ENCODE measurements at places on chromosomes 2 and 18.

GRCh38 chr2:183224948-183225347 lies 100.7 kb downstream of the NUP35 start:
- no peak for DNase-seq

GRCh38 chr2:163709270-163709669 lies 26.5 kb downstream of the FIGN start:
- no peak for DNase-seq

DNA sequence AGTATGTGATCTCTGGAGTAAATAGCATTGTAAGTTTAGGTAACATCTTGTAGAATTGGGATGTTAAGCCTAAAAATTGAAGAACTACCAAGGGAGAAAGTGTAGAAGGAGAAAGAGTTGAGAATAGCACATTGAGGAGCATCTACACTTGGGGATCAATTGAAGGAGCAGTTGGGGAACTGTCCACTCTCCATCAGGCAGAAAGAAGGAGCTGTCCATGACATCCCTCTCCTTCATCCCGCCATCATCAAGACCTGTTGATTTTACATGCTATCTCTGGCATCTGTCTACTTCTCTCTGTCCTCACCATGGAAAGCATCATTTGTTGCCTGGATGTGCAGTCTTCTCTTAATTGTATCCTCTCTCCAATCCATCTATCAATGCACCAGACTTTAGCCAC lies 87.8 kb downstream of the CCDC141 start:
- DNase-seq: no peak

- no peak for DNase-seq
Observed at GRCh38 chr18:11323359-11323819, 174.0 kb upstream of the PIEZO2 start.

DNA sequence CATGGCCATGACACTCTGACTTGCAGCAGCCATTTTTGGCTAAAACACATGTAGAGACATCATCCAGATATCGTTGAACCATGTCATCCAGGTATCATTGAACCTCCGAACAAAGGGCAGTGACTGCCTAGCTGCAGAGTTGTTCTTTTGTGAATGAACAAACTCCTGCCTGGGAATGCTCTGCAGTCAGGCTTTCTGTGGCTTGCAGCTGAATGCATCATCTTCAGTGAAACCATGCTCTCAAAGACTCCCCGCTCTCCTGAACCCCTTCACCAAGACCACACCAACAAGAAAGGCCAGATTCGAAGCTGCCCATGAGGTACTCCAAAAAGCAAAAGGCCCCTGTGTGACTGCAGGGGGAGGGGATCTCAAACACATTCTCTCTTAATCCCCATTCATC lies 118.8 kb downstream of the ACTR3 start:
- DNase-seq: no peak

- no peak for DNase-seq
Observed at GRCh38 chr2:195392446-195393336, 264.3 kb upstream of the SLC39A10 start.

GRCh38 chr2:177187631-177188312 lies 24.8 kb upstream of the HNRNPA3 start:
- DNase-seq: no peak

- DNase-seq: no peak
Observed at GRCh38 chr18:48948112-48949049, 2.4 kb downstream of the SMAD7 start.

- DNase-seq: no peak
Observed at GRCh38 chr2:133459590-133459989, 108.7 kb downstream of the NCKAP5 start.

- no peak for DNase-seq
Observed at GRCh38 chr18:35672897-35673296, 91.4 kb downstream of the GALNT1 start.

DNA sequence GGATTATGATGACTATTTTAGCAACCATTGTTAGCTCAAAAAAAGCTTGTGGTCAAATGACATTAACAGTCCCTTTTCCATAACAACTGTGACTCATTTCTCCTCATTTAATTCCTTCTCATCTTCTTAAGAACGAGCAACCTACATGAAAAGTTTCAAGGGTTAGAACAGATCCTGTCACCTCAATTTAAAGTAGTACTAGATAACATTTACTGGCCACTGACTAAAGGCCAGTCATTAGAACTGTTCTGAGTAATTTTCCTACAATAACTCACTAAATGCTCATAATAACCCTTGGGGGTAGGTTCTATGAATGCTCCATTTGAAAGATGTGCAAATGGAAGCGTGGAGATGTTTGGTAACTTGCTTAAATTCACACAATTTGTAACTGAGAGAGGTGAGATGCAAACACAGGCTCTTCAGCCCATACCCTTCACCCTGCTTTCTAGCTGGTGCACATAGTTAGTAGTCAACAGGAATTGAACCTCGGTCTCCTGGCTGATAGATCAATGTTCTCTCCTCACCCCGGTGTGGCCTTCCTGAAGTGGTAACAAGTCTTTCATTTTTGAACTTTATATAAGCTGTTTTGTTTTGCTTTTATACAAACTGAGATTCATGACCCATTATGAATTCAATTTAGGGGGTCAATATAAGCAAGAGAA lies 212.5 kb downstream of the SETBP1 start:
- DNase-seq: no peak

Measured in stimulated activated CD8-positive, alpha-beta memory T cell treated with anti-CD3 and anti-CD28 coated beads, Interleukin-7, amount 100 ng/mL, for 24 hours (primary cell).